A172 (cell line): ENCODE measurements at places on chromosomes 2 and 18. TPM values are rescaled to one million over a fixed set of nuclear protein-coding genes. Genes with fewer than 3 reads are reported as not detected.

DNA sequence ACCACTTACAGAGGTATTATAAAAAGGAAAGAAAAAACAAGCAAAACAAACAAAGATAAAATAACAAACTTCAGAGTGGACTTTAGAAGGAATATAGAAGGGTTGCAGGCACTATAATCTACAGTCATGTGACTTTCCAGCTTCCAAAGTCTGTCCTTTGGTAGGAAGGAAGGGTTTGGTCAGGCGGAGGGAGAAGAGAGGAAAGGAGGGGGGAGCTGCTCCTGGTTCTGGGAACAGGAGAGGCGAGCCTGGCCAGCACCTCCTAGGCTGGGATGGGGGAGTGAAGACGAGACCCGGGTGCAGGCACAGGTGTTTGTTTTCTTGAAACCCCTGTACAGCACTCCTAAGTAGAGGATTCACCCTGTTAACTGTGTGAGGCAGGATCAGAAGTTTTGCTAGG is 53.8 kb upstream of the GATA6 start:
- no peak for DNase-seq

GRCh38 chr2:43538034-43538670 is 57.7 kb downstream of the THADA start:
- DNase-seq = no peak

- DNase-seq = no peak
Observed at GRCh38 chr2:235044501-235045271, 92.9 kb downstream of the SH3BP4 start.

DNA sequence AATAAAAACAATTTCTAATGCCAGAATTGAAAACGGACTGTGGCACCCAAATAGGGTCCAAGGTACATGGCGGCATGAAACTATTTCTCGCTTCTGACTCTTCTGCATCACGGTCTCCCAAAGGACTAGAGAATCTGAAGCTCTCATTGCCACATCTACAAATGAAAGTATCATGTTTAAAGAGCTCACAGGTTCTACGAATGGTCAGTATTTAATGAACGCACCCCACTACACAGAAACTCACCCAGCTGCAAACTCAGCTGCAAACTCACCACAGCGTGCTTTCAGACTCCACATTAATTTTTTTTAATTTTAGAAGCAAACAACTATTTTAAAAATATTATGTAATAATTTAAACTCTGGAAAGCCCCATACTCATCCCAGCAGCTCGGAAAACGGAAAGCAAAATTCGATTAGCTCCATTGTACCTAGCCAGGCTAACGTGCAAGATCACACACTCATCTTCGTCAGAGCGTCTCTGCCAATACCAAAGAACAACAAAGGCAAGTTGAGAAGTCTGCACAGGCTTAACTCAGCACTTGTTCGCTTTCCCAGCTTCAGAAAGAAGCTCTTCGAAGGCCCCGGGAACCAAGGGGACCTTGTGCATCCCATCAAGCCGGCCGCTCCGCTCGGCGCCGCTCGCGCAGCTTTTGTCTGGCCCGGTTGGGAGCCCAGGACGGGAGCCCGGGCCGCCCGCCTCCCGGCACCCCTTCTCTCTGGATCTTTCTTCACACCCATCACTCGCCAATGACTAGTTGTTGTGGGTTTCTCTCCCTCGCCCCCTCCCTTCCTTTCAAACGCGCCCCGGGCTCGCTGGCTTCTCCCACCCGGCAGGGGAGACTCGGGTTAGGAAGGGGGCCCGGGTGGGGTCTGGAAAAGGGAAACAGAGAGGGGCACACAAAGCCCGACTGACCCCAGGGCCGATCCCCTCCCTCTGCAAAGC is 785 bp downstream of the CLASP1 start:
- DNase-seq = peak; percentile 36

GRCh38 chr2:29420999-29421782 is 306.0 kb downstream of the CLIP4 start:
- no peak for DNase-seq

DNA sequence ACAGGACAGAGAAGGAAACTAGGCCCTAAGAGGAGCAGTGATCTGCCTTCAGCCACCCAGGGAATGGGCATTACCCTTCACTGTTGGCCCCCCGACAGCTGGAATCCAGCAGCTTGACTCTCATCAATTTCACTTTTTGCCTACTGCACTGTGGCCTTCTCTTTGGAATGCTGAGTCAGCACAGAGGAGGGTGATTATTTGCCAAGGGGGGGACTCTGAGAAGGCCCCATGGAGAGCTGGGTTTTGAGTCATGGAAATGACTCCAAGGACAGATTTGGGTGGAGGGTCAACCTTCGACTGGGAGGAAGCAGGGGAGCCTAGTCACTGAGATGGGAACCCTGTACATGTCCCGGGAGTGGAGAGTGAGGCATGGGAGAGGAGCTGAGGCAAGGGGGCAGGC is 38.1 kb upstream of the NTSR2 start:
- no peak for DNase-seq

Gene HDLBP
- total RNA-seq = 458 and 509 TPM in 2 replicates

Gene CPO
- not detected in 2 replicates for total RNA-seq
